Activated CD4-positive, CD25-positive, alpha-beta regulatory T cell (primary cell): ENCODE measurements at places on chromosomes 7 and 10.

- DNase-seq = no peak
Measured at GRCh38 chr10:106761906-106762305, 402.6 kb downstream of the SORCS1 start.

DNA sequence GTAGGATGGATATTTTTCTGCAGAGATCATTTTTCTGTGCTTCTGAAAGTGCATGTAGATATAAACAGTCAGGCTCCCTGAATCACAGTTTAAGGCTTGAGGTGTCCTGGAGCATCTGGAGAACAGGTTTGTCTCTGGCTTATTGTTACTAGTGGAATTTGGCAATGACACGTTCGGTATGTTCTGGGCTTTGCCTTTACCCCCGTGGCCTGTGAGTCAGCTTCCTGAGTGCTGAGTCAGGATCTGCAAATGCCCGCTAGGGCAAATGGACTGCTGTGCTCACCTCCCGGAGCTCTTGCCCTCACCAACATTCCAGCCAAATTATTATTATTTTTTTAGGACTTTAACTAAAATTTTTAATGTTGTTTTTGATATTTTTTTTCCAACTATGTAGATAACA lies 192.5 kb upstream of the PRSS1 start:
- DNase-seq = no peak

GRCh38 chr10:128298587-128298986 lies 172.4 kb upstream of the MKI67 start:
- no peak for DNase-seq

DNA sequence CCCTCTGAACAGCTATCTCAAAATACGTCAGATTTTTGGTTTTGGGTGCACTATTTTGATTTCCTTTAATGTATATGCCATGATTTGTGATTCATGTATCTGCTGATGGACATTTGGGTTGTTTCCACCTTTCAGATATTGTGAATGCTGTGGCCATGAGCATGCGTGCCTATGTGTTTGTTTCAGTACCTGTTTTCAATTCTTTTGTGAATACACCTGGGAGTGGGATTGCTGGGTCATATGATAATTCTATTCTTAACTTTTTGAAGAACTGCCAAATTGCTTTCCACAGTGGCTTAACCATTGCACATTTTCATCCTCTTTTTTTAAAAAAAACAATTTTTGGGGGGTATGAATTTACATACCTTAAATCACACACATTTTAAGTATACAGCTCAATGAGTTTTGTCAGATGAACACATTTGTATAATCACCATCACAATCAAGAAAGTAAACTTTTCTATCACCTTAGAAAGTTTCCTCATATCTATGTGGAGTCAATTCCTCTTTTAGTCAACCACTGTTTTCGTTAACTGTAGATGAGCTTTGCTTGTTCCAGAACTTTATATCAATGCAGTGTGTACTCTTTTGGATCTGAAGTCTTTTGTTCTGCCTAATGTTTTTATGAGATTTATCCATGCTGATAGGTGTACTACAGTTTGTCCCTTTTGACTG lies 36.9 kb downstream of the CYP26A1 start:
- DNase-seq = no peak

GRCh38 chr7:131109011-131109758 lies 218.5 kb upstream of the MKLN1 start:
- DNase-seq = no peak

DNA sequence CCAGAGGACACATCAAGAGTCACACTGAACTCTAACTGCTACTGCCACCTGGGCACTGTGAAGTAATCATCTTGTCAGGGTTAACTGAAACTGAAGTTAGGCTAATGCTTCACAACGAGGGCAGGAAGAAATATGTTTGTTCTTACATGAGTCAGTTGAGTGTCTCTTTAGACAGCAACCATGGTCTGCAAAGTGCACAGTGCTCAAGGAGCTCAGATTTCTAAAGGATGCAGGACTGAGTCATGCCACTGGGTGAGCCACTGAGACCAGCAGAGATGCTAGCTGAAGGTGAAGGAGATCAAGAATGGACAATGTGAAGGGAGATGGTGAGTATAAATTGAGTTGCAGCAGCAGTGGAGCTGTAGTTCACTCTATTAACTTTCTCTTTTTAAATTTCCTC lies 76.0 kb upstream of the CTTNBP2 start:
- no peak for DNase-seq

DNA sequence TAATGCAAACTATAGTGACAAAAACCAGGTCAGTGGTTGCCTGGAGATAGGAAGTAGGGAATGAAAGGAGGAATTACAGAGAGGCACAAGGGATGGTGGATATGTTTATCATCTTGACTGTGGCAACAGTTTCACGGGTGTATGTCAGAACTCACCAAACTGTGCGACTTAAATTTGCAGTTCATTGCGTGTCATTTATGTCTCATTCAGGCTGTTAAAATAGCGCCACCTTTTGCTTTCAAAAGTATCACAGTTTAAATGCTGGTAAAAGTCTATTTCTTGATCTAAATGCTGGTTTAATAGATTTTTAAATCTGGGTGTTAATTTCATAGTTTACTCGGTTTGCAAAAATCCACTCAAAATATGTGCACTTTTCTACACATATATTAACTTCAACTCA lies 51.0 kb downstream of the PTTG1IP2 start:
- DNase-seq = no peak

- no peak for DNase-seq
Measured at GRCh38 chr10:25849988-25850387, 84.0 kb upstream of the MYO3A start.

DNA sequence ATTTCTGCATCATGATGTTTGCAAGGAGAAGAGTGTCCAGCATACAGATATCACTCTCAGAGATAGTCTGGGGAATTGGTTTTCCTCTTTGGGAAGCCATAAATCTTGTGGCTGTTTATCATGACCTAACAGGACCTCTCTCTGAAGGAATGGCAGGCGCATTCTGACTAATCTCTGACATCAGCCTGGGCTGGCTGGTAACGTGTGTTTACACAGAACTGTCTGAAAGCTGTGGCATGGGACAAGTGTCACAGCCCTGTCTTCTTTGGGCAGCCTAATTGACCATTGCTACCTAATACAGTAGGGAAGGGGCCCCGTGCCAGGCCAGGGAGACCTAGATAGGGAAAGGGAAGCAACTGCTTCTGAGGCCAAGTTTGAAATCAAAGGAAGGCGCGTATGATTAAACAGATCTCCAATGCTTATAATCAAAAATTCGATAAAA lies 73.9 kb upstream of the CABCOCO1 start:
- DNase-seq = no peak

DNA sequence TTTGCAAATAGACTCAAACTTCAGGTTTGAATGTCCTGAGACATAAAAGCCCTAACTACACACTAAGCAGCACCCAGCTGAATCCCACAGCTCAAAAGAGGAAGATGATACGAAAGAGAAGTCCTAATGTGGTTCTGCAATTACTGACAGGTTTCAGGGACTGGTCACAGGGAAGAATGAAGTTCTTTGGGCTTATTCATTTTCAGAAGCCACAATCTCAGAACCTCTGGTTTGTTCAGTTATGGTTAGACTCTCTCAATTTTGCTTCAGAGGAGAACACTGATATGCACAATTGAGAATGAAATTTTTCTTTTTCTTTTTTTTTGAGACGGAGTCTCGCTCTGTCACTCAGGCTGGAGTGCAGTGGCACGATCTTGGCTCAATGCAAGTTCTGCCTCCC lies 94.6 kb upstream of the FAM180A start:
- no peak for DNase-seq

- no peak for DNase-seq
Measured at GRCh38 chr10:79112881-79113431, 44.2 kb downstream of the ZMIZ1 start.
